ENCODE measurements at places on chromosomes 11 and 22.

DNA sequence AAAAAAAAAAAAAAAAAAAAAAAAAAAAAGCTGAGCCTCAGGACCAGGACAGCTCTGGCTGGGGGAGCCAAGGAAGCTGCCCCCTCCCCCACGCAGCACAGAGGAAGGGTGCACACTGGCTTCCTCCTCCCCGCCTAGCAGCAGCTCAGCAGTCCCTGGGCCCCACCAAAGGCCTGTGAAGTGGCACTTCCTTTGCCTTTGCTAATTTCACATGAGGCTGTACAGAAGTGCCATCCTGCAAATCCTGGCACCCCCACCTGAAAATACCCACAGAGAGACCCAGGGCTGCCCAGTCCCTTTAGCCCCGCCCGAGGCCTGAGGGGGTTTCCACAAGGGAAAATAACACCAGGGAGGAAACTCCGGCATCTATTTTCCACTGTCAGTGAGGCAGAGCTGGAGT, 3.9 kb downstream of the RHOG start:
- DNase-seq: no peak
- H3K4me3 ChIP-seq: peak overlapping the region; percentile 8
- H3K36me3 ChIP-seq: peaks cover 4% of the 10 kb centered on the region
- H3K4me1 ChIP-seq: peaks cover 86% of the 10 kb centered on the region
- no peaks in the 10 kb centered on the region for H3K27me3 ChIP-seq

GRCh38 chr11:118046964-118047700, 29.7 kb upstream of the TMPRSS4 start:
- DNase-seq: no peak
- peaks cover 20% of the 10 kb centered on the region for H3K4me1 ChIP-seq
- no peak overlapping the region for H3K27ac ChIP-seq
- no peaks in the 10 kb centered on the region for H3K27me3 ChIP-seq
- H3K36me3 ChIP-seq: no peaks in the 10 kb centered on the region
- H3K4me3 ChIP-seq: no peak overlapping the region

DNA sequence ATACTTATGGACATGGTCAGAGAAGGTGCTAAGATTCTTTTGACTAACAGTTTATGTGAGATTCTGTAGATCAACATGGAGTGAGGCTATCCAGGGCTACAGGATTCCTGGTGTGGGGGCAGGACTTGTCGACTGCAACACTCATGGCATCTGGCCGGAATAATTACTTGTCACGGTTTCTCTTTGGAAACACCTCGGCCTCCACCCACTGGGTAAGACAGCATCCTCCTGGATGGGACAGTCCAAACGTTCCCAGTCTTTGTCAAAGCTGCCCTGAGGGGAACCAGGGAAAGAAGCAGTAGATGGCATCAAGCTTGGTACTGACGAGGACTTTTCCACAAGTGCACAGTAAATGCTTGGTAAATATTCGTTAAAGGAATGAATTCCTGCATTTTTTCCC, 762.8 kb downstream of the BRD1 start:
- no peak overlapping the region for H3K4me3 ChIP-seq
- H3K27ac ChIP-seq: no peak overlapping the region
- no peaks in the 10 kb centered on the region for H3K36me3 ChIP-seq

DNA sequence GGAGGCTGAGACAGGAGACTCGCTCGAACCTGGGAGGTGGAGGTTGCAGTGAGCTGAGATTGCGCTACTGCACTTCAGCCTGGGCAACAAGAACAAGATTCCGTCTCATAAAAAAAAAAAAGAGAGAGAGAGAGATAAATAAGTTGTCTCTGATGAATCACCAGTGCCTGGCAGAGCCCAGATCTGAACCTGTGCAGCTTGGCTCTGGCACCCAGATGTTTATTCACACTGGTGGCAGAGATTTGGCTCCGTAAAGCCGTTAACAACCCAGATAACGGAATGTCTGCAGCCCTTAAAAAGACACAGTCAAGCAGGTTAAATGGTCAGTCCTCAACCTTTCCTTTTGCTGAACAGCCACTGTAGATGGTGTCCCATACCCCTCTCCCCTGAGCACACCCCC, 33.5 kb upstream of the RTL6 start:
- H3K27ac ChIP-seq: no peak overlapping the region
- H3K4me3 ChIP-seq: no peak overlapping the region
- no peak for DNase-seq
- no peaks in the 10 kb centered on the region for H3K4me1 ChIP-seq
- H3K27me3 ChIP-seq: peaks cover 25% of the 10 kb centered on the region

GRCh38 chr11:120197977-120198376, 12.9 kb upstream of the OAF start:
- peak overlapping the region; percentile 25 for H3K27ac ChIP-seq
- DNase-seq: no peak
- no peaks in the 10 kb centered on the region for H3K36me3 ChIP-seq
- no peak overlapping the region for H3K4me3 ChIP-seq
- peaks cover 27% of the 10 kb centered on the region for H3K4me1 ChIP-seq

- peaks cover 16% of the 10 kb centered on the region for H3K4me1 ChIP-seq
- no peaks in the 10 kb centered on the region for H3K36me3 ChIP-seq
- no peak overlapping the region for H3K27ac ChIP-seq
- no peak overlapping the region for H3K4me3 ChIP-seq
- no peaks in the 10 kb centered on the region for H3K27me3 ChIP-seq
- no peak for DNase-seq
Observed at GRCh38 chr11:45800261-45800660, 4.7 kb upstream of the SLC35C1 start.

DNA sequence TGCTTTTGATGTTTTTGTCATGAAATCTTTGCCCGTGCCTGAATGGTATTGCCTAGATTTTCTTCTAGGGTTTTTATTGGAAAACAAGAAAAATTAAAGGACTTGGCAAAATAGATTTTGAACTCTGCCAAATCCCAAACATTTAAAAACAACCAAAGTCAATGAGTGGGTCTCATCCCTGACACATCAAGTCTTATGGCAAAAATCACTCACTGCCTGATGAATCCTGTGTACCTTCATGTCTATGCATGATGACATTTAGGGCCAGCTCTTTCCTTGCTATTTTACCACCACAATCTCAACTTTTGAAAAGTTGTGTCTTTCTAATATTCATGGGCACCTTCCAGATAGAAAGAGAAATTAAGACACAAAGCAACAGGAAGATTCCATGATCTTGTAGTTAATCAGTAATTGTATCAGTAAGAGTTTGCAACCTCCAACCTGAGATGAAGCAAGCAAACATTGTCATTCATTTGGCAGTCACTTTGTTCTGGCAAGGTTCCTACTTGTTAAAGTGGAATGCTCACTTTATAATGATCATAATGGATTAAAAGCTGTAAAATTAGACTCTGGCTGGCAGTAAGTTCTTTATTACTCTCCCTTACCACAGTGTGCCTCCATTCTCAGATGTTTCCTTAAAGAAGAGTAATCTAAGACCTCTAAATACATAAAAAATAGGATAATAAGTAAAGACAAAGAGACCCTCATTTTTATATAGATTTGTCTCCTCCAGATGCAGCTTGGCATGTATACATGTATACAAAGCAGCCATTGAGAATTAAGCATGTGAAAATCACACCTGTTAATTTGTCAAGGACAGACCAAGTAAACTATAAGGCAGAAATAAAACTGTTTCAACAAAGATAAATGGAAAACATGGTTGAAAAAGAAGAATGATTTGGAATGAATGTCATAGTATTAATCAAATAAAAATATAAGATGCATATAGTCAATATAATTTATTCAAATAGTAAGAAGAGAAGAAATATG, 51.6 kb downstream of the ETS1 start:
- H3K27ac ChIP-seq: no peak overlapping the region
- DNase-seq: no peak
- H3K4me1 ChIP-seq: peaks cover 22% of the 10 kb centered on the region

- H3K36me3 ChIP-seq: peaks cover 63% of the 10 kb centered on the region
- no peak for DNase-seq
- no peak overlapping the region for H3K27ac ChIP-seq
- H3K4me1 ChIP-seq: no peaks in the 10 kb centered on the region
Observed at GRCh38 chr22:20760084-20760483, 13.8 kb upstream of the SERPIND1 start.

- H3K4me3 ChIP-seq: no peak overlapping the region
- no peak overlapping the region for H3K27ac ChIP-seq
- H3K4me1 ChIP-seq: no peaks in the 10 kb centered on the region
- DNase-seq: no peak
- peaks cover 5% of the 10 kb centered on the region for H3K27me3 ChIP-seq
- H3K36me3 ChIP-seq: no peaks in the 10 kb centered on the region
Observed at GRCh38 chr22:45107671-45108070, 56.1 kb upstream of the NUP50 start.
